ENCODE measurements at places on chromosomes 5 and 9.

- DNase-seq, result peak; percentile 8
These were observed 20.0 kb downstream of the OGN start for GRCh38 chr9:92384375-92384774.

DNA sequence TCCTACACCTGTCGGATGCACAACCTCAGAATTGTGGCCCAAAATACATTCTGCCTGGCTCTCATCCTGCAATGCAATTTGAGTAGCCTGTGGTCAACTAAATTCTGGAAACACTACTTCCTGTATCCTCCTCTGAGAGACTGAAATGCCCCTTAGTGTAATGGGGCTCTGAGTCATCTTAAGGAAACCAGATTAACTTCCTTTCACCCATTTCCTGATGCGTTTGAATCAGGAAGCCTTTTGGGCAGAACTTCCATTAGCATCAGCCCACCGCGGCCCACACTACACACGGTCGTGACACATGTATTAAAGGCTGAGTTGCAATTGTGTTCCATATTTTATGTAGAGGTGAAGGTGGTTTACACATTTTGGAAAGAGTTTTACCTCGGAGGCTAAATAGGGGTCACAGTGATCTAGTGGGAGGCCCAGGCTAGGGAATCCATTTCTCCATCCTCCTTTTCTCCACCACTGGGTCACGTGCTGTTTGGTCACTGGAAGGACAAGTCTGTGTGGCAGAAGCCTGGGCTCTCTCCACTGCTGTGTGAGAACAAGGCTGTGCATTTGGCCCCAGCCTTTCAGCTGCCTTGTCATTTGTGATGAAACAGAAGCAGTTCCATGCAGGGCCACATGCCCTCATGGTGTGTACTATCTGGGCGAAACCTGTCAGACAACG, 55.9 kb downstream of the DAP start:
- peak; percentile 59 for DNase-seq

DNA sequence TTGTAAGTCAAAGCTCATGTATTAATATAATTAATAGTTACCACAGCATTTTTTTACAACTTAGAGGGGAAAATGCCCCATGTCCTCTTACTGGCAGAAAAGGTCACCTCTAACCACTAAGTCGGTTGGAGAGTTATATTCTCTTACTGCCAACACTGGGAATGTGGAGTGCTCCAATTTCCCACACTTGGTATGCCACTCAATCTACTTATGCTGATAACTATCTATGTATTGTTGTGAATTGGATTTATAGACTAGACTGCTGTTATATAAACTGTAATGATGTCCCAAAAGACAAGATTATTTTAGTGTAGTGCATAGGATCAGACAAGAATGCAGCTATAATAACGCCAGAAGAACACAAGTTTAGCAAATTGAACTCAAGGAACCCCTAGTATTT, 2385.2 kb upstream of the C9orf72 start:
- DNase-seq, result no peak

DNA sequence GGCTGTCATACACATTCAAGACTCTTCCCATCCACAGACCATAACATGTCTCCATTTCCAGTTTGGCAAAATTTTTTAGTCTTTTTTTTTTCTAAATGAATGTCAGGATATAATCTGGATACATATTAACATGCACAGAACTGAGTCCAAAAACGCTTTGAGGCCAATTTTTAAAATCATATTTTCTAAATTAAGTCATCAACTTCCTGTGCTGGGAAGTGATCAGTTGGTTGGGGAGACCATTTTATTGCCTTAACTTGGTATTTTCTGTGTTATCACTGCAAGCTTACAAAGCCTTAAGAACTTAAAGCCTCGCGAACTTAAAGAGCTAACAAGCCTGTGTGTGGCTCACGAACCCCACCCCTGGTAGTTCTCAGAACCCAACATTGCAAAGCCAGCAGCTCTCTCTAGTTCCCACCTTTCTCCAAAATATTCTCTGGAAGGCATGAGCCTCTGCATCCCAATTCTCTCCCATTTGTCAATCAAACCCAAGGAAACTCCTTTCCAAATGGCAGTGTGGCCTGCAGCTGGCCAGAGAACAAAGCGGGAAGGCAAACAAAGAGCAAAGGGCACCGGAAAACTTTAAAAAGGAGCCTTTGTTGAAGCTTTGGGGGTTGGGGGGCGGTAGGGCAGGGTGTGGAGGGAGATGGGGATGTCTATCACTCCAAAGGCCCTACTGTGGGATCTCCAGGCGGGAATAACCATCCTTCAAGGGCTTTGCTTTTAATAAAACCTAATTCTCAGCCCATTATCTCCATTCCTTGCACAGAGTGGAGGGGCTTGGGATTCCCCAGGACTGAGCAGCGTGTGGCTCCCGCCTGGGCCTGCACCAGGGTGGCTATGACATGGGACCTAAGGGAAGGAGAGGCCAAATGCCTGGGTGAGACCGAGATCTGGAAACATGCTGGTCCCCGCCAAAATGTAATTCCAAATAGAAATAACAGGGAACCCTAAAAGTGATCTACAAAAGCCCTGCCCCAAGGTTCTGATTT, 65.0 kb downstream of the ROR2 start:
- no peak for DNase-seq

GRCh38 chr5:43258116-43258515, 55.1 kb downstream of the HMGCS1 start:
- DNase-seq, result no peak

- no peak for DNase-seq
These were observed 416.2 kb downstream of the ENC1 start for GRCh38 chr5:74224331-74224730.

GRCh38 chr5:1468247-1468612, 23.0 kb upstream of the SLC6A3 start:
- DNase-seq, result peak; percentile 37

DNA sequence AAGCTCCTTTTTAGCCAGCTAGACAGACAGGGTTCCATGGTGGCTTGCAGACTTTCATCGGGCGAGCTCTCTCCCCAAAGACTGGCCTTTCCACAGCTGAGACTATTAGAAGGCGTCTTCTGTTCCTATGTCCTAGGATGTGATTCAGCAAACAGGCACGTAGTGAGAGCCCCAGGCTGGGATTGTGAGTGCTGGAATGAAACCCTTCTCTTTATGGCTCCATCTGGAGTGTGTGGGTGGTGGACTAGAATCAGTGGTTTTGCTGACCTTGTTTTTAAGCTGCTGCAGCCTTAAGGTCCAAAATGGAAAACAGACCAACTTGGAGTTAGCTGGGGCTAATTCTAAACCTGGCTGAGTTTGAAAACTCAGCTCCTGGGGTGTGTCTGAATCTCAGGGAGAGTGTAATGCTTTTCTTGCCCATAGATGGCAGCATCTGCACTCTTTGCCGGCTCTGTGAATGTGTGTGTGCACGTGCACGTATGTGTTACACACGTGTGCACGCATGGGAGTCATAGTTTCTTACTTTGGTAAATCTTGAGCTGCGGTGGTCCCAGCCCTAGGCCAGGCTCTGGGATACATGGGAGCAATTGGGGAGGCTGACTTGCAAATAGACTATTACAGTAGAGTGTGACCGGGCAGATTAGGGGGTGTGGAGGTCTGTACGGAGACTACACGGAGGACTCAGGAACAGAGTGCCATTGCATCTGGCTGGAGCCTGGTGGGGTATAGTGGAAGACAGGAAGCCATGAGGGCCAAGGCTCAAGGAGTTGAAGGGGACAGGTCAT, 10.7 kb downstream of the GSN start:
- peak; percentile 75 for DNase-seq

- DNase-seq, result no peak
These were observed 43.9 kb upstream of the ALDOB start for GRCh38 chr9:101479338-101480030.

DNA sequence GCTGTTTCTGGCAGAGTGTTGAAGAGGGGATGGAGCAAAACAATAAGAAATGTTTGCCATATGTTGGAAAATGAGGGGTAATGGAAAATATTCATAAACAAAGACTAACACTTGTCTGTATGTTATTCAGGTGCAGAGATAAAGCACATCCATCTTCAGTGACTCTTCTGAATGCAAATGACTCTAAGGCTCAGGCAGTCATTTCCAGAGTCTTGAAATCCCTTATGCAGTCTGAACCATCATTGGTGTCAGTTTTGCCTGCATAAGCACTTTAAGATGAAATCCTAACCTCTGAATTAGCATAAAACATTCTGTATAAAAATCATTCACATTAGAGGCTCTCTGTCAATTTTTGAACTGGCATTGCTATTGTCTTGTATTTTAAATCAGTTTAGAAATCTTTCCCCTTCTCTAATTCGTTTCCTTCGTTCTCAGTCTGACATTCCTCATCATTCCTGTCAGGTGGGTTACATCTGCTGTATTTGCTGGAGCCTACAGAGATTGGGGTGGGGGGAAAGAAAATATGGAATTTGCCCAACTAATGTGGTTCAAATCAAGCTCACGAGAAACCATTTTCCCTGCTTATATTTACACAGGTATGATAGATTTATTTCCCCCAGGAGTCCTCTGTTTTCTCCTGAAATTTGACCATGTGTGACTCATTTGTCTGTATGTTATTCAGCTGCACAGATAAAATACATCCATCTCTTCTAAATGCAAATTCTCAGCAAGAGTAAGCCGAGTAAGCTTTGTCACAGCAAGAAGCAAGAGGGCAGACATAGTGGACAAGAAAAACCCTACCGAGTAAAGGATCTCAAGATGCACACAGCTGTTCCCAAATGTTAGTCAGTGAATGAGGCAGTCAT, 31.6 kb downstream of the ENC1 start:
- no peak for DNase-seq

DNA sequence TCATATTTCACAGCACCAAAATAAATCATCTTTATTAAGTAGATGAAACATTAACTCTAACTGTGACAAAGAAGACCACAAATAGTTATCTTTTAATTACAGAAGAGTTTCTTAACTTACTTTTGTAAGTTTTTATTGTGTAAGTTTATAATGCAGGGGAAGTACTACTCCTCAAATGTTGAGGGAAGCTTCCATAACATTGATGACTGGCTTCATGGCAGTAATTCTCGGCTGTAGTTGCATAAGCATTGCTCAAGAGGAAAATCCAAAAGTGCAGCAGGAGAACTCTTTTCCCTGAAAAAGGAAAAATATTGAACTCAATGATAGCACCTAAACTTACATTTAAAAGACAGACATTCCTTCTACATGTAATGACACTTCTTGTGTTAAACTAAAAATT, 4.6 kb downstream of the TSLP start:
- no peak for DNase-seq

DNA sequence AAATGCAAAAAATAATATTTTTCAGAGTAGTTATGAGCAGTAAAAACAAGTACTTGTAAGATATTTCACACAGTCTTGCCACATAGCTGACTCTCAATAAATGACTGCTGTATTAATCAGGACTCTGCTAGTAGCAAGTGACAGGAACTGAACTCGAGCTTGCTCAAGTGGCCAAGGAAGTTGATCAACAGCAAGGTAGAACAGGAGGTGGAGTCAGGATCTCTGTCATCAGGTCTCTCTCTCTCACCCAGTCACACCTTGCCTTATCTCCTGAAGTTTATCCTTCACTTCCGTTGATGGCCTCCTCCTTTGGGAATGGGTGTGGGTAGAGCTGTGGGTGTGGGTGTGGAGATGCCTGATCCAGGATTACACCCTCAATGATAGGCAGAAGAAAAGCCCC, 107.0 kb downstream of the GPBP1 start:
- DNase-seq, result no peak

- no peak for DNase-seq
These were observed 16.5 kb upstream of the RLN2 start for GRCh38 chr9:5321058-5321457.

DNA sequence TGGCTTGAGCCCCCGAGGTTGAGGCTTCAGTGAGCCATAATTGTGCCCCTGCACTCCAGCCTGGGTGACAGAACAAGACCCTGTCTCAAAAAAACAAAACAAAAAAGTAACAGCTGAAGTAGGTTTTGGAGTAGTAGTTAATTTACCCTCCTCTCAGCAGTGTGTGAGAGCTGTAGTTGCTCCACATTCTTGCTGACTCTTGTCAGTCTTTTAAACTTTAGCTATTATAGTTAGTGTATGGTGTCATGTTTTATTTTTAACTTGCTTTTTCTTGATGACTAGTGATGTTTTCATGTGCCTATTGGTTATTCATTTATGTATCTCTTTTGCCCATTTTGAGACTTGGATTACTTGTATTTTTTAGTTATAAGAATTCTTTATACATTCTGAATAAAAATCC, 52.9 kb upstream of the DHFR start:
- peak; percentile 34 for DNase-seq

All from hepatic stellate cell (primary cell).